ENCODE measurements at places on chromosomes 1 and 21.

DNA sequence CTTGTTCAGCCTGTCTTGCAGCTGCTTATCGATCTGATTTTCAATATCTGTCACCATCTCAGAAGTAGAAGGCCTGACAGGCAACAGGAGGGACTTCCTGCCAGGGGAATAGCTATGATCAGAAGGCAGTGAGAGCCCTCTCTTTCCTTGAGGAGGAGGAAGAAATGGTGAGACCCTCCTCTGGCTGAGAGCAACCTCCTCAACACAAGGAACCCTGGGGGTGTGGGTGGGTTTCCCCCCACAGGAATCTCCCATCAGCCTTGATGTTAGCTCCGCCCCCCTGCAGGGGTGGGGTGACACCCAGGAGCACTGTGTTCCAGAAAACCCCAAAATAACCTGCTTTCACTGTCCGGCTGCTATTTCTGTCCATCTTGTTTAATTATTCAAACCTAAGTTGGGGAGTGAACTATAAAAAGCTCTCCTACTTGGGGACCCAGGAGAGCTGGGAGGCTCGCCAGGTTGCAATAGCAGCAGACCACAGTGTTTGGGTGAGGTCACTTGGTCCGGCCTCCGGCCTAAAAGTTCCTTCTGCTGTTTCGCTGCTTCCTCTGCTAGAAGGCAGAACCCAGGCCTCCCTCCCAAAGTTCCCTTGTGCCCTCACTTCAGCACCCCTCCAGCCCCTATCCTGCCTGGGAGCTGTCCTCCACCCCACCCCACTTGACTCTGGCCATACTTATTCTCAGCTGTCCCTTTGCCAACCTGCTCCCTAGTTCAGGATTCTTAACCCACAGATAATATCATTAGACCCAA is 7.8 kb upstream of the MEF2D start:
- DNase-seq: no peak

DNA sequence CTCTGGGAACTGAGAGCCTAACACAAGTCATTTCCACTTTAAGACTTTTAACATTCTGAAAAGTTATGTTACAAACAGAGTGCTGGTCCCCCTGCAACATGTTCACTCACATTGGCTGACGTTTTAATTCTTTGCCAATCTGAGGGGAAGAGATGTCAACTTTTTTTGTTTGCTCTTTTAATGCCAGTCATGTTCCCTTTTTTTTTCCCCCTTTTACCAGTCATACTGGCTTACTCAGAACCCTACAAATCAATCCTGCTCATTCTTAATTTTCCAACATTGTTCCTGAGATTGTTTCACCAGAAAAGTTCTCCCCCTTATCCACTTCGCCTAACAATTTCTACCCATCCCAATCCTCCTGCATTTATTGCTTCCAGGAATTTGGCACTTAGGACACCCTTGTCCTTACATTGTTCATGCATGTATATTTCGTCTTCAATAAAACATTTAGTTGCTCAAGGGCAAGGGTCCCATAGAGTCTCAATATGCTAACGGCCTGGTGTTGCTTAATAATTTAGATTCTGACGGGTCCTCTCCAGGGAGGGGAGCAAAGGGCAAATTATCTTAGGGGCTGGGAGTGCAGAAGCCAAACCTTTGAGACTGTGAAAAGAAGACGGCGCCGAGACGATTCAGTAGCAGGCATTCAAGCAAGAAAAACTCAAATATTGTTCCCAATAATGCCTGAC is 624 bp upstream of the CR1L start:
- DNase-seq: no peak

DNA sequence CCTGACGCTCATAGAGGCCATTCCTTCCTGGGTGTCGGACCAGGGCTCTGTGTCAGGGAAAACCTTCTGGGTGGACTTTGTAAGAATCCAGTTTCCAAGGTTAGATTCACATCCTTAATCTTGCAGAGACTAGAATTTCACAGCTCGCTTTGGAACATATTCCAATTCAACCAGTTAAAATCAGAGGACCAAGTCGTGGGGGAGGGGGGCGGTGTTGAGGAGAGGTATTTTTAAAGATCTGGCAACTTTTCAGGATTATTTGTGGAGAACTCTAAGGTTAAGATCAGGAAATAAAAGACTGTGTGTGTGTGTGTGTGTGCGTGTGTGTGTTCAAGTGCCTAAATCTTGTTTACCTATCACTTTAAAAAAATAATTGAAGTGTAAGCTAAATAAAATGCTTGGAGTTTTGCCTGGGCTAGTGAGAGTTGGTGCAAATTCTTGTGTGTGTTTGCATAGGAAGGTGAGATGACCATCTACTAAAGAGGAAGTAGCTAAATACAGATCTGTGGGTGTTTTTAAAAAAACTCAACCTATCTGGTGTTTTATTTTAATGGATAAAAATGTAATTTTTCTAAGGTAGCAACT is 21.8 kb downstream of the TENT5C start:
- DNase-seq: no peak

DNA sequence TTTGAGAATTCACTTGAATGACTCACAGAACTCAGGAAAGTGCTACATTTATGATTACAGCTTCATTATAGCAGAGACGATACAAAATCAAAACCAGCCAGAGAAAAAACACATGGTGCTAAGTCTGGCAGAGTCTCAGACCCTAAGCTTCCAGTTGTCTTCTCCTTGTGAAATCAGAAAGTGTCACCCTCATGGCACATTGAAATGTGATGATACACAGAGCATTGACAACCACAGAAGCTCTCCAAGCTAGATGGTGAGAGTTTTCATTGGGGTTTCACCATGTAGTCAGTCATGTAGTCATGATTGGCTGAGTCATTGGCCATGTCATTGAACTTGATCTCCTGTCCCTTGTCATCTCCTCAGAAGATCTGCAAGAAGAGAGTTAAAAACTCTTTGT is 526.6 kb downstream of the MRPL39 start:
- DNase-seq: no peak

DNA sequence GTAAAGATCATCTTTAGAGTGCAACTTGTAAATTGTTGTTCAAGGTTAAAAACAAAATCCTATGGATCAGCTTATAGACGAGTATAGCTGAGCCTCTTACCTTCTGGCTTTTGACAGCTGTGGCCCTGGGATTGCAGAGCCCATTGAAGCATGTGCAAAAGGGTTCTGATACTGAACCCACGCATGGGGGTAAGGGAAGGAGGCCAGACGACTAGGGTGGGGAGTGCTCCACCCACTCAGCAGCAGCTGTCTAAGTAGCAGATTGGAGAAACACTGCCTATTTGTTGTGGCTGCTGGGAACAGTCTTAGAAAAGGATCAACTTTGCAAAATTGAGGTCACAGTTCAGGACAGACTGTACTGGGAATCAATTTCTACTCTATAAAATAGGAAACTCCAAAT is 16.1 kb downstream of the CD101 start:
- DNase-seq: no peak

GRCh38 chr1:174656409-174657059 is 208.8 kb downstream of the GPR52 start:
- DNase-seq: no peak

GRCh38 chr21:46092811-46093667 is 4.9 kb upstream of the COL6A2 start:
- no peak for DNase-seq

DNA sequence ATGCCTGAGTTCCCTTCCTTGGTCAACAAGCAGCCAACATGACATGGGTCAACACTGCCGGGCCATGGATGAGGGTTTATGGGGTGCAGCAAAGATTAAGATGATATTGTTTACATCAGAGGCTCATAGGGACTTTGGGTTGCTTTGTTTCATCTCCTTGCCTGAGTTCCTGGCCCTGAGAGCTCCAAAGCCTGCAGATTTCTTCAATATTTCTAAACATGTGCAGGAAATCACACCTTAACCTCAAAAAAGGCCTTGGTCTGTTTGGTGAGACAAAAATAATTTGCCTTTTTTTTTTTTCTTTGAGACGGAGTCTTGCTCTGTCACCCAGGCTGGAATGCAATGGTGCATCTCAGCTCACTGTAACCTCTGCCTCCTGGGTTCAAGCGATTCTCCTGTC is 876 bp downstream of the SLAMF8 start:
- DNase-seq: no peak

DNA sequence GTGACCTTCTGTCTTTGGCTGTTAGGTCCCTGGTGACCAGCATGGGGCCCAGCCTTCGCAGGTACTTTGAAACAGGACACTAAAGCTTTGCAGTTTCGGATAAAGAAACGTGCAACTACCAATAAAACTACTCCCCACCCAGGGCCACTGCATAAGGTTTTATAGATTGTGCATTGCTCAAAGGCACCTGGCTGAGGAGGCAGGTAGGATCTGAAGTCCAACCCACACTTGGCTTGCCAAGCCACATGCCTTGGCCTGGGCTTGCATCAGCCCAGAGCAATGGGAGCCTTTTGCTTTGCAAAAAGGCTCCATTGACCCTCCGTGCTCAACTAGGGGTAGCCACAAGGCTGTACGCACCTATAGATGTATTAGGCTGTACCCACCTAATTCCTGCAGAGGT is 84.4 kb upstream of the SYT6 start:
- DNase-seq: no peak

DNA sequence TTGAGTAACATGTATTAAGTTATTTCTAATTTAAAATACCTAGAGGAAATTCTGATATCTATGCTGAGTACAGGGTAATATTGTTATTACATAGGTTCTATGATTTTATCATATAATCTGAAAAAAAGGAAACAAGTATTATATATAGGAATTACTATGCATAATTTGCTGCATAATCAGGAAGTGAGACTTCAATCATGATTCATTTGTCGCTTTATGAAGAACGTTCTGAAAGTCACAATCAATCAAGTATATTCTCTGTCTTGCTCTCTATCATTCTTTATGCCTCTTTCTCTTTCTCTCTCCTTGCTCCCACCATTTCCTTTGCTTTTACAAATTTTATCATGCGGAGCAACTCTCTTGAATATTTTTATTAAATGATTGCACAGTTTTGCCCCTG is 1130.3 kb downstream of the PLA2G4A start:
- DNase-seq: no peak

DNA sequence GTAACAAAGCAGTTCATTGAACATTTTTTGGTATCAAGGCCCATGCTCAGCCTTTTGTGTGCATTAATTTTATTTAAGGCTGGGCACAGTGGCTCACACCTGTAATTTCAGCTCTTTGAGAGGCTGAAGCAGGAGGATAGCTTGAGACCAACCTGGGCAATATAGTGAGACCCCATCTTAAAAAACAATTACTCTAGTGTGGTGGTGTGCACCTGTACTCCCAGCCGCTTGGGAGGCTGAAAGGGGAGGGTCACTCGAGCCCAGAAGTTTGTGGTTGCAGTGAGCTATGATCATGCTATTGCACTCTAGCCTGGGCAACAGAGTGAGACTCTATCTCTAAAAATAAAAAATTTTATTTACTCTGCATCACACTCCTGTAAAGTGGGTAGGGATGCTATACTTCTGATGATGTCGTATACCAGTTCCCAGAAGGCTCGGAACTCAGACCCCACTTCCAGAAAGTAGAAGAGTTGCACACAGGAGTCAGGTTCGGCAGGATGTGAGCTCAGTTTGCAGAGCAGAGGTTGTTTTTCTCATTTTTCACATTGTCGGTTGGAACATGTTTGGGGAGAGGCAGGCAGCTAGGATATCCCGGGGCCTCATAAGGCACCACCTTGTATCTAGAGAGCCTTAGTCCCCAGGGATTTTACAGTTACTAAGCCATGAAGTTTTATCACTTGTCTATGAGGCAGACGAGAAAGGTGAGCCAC is 144.6 kb downstream of the GALNT2 start:
- no peak for DNase-seq

DNA sequence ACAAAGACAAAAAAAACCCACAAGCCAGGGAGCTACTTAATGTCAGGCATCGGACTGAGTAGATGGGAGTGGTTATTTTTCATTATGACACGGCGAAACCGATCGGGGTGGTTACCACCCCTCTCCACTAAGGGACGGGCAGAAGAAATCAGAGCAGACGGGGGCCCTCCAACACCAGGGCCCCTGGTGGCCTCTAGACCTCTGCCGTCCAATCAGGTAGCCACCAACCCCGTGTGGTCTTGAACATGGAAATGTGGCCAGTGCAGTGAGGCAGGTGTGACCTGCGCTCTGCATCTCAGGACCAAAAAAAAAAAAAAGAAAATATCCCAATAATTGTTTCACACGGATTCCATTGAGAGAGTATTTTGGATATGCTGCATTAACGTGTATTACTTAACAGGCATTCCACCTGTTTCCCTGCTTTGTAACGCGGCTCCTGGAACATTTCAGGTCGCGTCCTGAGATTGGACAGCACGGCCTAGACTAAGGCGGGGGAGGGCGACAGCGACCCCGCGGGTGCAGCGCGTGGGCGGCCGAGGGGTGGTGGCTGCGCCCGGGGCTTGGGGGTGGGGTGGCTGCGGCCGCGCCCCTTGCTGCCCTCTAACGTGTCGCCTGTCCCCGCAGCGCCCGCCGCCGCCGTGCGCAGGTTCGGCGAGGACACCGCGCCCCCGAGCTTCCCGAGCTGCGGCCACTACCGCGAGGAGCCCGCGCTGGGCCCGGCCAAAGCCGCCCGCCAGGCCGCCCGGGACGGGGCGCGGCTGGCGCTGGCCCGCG is 48.3 kb downstream of the SIM2 start:
- DNase-seq: no peak

DNA sequence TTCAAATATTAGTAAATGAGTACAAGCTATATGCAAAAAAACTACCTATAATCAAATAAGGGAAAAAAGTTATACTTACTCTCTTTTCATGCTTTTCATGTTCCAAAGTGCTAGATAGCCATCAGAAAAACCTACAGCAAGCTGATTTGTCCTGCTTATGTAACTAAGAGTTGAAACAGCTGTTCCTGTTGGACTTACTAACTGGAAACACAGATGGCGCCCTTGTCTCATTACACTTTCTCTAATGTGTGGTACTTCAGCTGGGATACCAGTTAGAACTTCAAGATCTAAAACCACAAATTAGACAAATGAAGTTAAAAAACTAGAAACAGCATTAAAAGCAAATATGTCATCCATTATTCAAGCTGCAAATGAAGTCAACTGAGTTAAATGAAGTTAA is 24.3 kb downstream of the AHCTF1 start:
- DNase-seq: no peak

DNA sequence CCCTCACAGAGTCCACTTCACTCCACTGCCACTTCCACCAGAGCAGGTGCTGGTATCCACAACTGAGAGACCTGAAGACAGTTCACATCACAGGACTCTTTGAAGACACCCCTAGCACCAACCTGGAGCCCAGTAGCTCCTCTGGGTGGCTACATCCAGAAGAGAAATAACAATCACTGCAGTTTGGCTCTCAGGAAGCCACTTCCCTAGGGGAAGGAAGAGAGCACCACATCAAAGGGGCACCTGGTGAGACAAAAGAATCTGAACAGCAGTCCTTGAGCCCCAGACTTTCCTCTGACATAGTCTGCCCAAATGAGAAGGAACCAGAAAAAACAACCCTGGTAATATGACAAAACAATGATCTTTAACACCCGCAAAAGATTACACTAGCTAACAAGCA is 113.2 kb downstream of the TENT5C start:
- no peak for DNase-seq

DNA sequence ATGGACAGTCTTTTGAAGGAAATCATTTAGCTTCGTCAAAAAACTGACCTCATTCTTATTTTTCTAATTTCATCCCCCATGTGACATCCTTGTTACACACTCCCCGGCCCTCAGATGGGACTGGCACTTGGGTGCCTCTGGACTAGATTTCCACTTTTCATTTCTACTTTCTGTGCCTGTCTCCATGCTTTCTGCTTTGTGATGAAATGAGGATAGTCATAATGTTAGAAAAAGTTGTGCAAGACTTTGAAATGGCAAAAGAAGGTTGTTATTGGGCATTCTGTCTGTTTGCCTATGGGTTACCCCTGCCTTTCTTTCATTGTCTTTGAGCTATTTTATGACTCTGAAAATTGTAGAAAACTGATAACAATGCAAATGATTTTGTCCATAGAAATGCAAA is 54.9 kb downstream of the MDM4 start:
- no peak for DNase-seq
